ENCODE measurements at places on chromosomes 3 and 15.

- no peak for DNase-seq
Observed at GRCh38 chr15:50390554-50391264, 33.5 kb upstream of the USP8 start.

DNA sequence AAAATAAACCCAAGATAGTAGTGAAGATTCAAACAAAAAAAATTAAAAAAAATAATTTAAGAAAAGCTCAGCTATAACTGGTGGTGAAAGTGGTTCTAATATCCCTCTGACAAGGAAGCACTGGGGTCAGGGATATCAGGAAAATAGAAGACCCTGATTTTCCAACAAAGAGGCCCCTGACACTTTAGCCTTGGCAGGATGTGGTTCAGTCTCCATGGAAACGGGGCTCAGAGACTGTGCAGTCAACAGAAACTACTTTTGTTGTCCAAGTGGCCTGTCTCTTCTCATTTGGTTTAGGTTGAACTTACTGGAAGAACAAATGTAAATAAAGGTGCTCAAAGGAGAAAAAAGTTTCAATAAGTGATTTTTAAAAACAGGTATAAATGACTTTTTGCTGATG, 27.2 kb downstream of the INTS14 start:
- no peak for DNase-seq

DNA sequence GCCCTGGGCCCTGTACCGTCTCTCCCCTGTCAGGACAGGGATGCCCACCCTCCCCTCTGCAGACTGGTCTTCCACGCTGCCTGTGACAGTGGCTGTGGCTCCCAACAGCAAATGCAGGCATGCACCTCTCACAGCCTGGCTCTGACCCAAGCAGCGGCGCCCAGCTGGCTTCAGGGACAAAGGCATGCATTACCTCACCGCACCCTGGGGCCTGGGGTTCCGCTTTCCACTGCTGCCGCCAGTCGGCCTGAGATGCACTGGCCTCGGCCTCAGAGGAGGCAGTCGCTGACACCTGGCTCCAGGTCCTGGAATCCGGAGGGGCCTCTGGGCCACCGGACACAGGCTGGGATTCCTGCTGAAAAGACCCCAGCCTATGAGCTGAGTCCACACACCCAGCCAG, 70.3 kb downstream of the SCN5A start:
- no peak for DNase-seq

GRCh38 chr15:79179108-79179561, 88.6 kb upstream of the RASGRF1 start:
- no peak for DNase-seq

GRCh38 chr15:68830141-68830785, 9.6 kb upstream of the ANP32A start:
- DNase-seq, result no peak

DNA sequence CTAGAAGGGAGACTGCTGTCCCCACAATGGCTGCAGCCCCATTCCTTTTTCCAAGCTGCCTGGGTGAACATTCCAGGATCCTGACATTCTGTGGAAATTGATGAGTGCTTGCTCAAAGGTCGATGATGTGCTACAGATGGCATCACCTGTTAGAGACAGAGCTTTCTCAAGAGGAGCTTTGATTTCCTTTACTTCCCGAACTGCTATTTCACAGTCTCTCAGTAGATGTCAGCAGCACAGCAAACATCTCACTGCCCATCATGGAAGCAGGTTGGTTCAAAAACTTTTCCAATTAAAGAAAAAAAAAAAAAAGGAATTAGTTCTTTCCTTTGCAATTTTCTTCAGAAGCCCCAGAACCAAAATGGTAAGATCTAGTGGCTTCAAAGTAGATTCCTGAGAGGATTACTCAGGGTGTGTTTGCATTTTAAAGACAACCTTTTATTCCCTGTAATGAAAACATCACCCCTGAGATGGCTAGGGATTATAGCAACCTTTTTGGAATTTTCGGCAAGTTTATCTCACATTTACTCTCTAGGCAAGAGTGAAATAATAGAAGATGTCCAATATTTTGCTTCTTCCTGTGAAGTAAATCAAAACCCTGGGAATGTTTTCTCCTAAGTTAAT, 44.8 kb downstream of the POLR2M start:
- no peak for DNase-seq

- no peak for DNase-seq
Observed at GRCh38 chr3:174430986-174431385, 428.1 kb upstream of the NAALADL2 start.

DNA sequence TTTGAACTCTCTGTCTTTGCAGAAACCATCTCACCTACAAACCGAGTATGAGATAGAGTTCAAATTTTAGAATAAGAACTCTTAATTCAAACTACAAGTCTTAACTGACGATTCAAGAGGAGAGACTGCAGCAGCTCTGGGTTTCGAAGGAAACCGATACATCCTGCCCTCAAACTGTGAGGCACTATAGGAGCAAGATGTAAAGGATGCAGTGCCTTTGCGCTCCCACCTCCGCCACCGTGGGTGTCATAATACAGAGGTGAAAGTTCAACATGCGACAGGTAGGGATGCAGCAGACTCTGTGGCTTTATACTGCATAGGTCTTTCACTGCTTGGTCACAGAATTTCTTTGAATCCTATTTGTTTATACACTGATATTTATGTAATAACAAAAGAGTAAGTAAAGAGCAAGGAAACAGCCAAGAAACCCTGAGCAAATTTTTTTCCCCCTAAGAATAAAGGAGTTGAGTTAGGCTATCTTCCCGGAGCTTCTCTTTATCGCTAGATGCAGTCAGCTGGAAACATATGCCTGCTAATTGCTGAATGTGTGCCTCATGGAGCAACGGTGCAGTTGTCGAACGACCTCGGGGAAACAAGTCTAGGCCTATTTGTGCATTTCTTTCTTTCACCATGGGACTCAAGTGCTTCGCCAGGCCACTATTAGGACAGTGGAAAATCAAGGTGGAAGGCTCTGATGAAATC, 1097.6 kb upstream of the CFAP20DC start:
- DNase-seq, result no peak
